ENCODE measurements at places on chromosomes 3 and 15.

GRCh38 chr3:123375014-123375940 is 73.6 kb downstream of the ADCY5 start:
- DNase-seq: no peak

DNA sequence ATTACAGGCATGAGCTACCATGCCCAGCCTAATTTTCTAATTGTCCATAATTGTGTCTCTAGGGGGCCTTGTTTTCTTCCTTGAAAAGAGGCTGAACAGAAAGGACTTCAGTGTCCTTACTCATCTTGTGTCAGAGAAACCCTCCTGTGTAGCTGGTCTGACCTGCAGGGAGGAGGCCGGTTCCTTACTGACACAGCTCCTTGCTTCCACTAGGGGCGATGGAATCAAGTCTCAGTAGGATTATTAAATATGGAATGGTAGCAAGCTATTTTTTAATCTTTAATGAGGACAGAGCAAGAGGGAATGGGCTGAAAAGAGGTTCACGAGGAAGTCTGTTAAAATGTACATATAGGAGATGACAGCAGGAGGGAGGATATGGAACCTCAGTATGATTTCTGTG is 8.6 kb downstream of the LPCAT4 start:
- no peak for DNase-seq

- no peak for DNase-seq
These were observed 209.9 kb downstream of the ITPR1 start for GRCh38 chr3:4703054-4703480.

- no peak for DNase-seq
These were observed 51.6 kb downstream of the LIPC start for GRCh38 chr15:58483376-58483775.

GRCh38 chr3:171776839-171777583 is 33.3 kb downstream of the PLD1 start:
- no peak for DNase-seq

- no peak for DNase-seq
These were observed 995.5 kb downstream of the MCTP2 start for GRCh38 chr15:95226835-95227234.
